ENCODE measurements at places on chromosomes 6 and 20.

DNA sequence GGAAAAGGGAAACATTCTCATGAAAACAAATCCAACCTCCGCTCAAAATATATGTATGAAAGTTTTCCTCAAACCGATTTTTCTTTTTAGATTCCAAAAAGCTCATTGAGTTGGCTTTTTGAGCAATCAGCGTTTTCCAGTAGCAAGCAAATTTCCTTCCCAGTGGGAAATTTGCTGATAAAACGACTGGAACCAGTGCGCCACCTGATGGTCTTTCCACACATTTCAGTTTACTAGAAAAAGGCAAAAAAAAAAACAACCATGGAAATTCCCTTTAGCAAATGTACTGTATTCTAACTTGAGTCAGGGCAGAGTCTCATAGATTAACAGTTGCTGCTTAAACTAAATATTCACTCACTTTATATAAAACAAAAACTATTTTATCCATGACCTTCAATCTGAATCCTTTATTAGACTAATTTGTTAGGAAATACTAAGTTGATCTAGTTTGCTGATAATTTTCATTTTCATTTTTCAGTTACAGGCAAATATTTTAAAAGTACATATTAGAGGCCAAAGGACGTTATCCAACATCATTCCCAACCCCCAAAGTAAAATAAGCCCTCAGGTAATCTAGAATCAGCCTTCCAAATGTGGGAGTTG is 271.5 kb downstream of the FOXA2 start:
- DNase-seq = no peak

GRCh38 chr6:36324191-36324590 is 12.5 kb downstream of the BNIP5 start:
- no peak for DNase-seq

- DNase-seq = no peak
Observed at GRCh38 chr20:23835716-23836115, 9.2 kb upstream of the CST2 start.

- no peak for DNase-seq
Observed at GRCh38 chr6:27897580-27898206, 14.5 kb downstream of the OR2B2 start.

GRCh38 chr6:13490402-13490801 is 3.0 kb upstream of the GFOD1 start:
- DNase-seq = no peak

DNA sequence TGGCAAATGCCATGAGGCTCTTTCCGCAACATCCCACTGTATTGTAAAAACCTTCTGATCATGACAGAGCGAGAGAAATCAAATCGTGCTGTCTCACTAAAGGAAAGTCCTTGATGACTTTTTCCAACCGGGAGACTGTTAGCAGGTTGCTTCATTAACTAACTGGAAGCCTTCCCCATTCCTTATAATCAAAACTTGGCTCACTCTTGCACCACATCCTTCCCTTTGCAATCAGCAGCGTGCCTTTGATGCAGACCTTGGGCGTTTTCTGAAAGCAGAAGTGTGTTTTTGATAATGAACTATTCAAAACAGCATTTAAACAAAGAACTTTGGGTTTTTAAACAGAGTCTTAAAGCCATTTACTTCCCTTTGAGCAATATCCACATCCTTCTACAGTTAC is 96.2 kb upstream of the CNR1 start:
- no peak for DNase-seq

DNA sequence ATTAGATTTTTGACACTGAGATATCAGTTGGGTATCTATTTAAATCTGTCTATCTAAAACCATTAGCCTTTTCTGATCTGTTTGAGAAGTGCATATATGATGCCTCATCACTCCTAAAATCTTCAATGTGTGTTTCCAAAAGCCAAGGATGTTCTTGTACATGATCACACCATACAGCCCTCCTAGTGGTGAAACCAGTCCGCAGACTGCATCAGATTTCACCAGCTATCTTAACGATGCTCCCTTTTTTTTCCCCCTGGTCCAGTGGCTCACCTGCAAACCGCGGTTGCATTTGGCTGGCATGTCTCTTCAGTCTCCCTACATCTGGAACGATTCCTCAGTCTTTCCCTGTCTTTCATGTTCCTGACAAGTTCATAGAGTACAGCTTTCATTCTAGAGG is 4.0 kb downstream of the KIZ start:
- no peak for DNase-seq

DNA sequence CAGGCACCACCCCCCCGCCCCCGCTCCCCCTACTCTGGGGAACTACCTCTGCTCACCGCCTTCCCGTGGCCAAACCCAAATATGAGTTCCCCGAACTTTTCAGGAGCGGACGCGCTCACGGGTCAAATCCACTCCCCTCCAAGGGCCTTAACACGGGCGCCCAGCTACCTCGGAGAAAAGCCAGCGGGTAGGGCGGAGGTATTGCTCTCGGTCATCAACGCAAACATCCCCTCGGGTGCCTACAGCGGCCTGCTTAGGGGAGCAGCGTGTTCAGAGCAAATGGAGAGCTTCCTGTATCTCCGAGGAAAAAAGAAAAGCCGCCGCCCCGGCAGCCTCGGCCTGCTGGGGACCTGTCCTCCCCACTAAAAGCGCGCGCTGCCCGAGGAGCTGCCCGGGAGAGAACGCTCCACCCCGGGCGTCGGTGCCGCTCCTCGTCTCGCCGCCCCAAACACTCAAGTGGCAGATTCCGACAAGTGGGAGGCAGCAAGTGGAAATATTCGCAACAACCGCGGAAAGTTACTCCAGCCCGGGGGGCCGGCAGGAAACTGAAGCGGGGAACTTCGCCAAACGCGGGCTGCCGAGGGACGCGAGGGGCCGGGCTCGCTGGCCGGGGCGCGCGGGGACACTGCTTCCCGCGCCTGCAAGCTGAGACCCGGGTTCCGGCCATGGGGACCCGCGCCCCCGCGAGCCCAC is 699 bp downstream of the PTPRT start:
- DNase-seq = no peak

DNA sequence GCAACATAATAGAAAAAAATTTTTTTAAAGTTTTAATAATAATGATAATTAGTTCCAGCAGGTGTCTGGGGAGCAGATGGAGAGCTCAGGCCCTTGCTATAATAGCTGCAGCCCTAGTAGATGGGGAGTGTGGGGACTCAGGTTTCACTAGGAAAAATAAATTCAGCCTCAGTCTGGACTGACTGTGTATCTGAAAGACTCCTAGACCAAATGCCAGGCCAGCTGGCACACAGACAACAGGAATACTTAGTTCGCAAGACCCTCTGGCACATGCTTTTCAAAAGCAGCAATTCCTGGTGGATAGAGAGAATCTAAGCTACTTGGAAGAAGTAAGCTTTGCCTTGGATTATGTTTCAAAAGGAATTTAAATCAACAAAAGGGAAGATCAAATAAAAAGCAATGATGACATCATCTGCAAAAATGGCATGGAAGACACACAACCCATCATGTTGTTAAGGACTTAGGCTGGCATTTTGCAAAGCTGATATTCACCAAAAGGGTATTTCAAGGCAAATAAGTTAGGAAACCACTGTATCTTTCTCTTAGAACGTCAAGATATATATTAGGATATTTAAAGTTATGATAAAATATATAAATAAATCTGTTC is 107.8 kb downstream of the RNGTT start:
- DNase-seq = no peak

- DNase-seq = peak; percentile 84
Observed at GRCh38 chr6:32868257-32868788, 14.3 kb downstream of the PSMB9 start.

GRCh38 chr20:11350126-11351005 is 567.3 kb upstream of the BTBD3 start:
- DNase-seq = no peak

DNA sequence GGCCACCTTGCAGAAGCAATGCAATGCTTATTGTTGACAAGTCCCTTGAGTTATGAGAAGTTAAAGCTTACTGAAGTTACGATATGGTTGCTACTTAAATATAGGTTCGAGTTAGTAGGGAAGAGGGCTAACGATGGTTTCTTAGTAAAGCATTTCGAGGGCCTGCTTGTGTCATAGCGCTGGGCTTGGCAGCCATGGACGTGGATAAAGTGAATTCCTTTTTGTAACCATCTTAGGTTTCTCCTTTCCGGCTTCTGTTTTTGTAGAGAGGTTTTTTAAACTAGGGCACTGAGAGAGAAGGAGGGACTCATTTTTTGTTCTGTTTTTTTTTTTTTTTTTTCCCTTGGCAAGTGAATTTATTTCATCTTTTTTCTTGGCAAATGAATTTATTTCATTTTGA is 27.6 kb downstream of the TIAM2 start:
- DNase-seq = no peak

- no peak for DNase-seq
Observed at GRCh38 chr6:144314562-144314961, 29.4 kb downstream of the UTRN start.

DNA sequence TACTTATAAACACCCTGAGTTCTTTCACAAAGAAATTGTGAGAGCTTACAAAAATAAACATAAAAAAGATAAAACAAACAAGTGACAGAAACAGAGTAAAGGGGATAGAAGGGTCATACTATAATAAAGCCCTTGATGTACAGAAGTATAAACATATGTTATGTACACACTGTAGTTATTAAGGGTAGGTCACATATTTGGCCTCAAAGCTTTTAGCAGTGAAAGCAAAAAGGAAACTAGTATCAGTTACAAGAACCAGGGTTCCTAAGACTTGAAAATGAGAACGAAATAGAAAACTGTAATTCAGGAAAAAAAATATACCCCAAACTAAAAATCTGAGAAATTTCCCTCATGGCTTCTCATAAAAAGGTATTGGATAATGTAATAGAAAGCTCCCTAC is 380.6 kb downstream of the HDGFL1 start:
- DNase-seq = no peak

DNA sequence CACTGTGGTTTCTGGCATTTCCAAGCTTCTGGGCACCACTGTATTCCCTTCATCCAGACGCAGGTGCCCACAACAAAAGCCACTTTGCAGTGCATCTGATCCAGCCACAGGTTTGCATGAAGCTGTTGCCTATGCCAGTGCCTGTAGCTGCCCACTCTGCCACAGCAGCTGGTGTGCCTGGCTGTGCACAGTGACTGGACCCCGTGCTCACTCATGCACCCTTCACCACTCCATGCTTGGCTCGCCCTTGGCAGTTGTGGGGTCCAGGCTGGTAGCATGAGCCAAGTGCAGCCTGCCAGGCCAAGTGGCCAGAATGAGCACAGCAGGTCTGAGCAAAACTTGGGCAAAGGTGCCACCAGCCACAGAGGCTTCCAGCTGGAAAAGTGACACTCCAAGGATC is 42.7 kb downstream of the SEL1L2 start:
- no peak for DNase-seq

DNA sequence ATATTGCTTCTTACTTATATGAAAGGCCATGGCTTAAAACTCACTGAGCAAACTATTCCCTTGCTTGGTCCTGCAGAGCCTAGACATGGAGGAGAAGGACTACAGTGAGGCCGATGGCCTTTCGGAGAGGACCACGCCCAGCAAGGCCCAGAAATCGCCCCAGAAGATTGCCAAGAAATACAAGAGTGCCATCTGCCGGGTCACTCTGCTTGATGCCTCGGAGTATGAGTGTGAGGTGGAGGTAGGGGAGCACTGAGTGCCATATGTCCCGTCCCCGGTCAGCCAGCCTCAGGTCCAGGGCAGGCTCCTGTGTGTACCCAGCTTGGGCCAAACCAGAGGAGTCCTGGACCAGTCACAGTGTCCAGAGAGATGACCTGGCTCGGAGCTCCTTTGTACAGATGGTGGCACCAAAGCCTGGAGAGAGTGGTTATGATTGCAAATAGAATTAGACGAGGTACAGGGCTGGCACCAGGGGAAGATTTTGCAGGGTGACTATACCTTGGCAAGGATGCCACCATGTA is 21.0 kb downstream of the EPB41L1 start:
- no peak for DNase-seq

DNA sequence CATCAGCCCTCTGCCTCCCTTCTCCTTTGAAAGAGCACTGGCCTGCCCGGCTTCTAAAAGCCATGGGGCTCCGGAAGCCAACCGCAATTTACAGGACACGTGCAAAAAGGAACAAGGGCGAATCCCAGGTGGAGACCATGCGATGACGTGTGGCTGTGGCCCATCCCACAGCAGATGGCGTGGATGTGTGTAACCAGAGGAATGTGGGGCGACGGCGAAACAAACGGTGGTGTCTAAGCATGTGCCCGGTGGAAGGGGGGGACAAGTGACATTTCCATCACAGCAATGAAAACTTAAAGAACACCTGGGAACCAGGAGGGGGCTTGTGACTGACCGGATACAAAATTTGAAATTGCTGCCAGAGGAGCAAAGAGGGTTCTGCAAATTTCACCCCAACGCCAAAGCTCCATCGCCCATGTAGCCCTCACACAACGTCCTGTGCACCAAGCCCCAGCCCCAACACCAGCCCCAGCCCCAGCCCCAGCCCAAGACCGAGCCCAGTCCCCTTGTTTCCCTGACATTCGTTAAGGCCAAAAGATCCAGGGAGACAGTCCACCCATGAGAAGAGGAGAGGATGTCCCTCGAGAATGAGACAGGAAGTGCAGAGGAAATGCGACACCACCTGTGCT is 159.7 kb upstream of the ZNF337 start:
- DNase-seq = no peak

DNA sequence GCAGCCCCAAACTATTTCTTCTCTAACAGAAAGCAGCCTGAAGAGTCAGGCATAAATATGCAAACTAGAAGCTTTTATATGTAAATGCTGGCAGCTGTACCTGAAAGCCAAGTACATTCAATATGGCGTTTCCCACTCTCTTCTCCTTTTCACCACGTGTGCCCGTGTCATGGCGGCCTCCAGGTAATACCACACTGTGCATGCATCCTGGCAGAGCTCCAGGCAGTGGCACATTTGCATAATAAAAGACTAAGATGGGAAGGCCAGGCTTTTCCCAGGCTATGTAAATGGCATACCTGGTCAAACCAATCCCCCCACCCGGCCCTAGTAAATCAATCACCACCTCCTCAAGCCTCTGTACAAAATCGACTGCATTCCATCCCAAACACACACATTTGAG is 120.6 kb downstream of the MMUT start:
- DNase-seq = no peak

GRCh38 chr6:6386010-6386409 is 65.5 kb upstream of the F13A1 start:
- no peak for DNase-seq

GRCh38 chr6:24307881-24308280 is 50.0 kb downstream of the DCDC2 start:
- no peak for DNase-seq

GRCh38 chr6:16249971-16250370 is 11.6 kb downstream of the GMPR start:
- no peak for DNase-seq

DNA sequence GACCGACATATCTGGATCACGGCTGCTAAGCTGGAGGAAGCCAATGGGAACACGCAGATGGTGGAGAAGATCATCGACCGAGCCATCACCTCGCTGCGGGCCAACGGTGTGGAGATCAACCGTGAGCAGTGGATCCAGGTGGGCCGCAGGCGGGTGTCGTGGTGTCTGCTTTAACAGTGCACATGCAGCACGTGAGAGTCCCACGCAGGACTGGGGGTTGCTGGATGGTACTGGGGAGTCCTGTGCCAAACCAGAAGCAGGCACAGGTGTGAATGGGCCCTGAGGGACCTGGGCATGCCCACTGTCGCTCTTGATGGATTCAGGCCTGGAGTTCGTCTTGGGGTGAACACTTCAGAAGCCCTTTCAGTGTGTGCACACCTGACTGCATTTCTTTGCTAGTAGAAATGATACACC is 24.6 kb upstream of the C20orf204 start:
- DNase-seq = no peak

GRCh38 chr20:44888226-44889103 is 3.0 kb downstream of the YWHAB start:
- no peak for DNase-seq
